Lung (tissue), 17 donors: ENCODE measurements at places on chromosomes 12 and 14.

GRCh38 chr14:65471038-65471878 is 58.7 kb downstream of the FUT8 start:
- DNase-seq: no peak

DNA sequence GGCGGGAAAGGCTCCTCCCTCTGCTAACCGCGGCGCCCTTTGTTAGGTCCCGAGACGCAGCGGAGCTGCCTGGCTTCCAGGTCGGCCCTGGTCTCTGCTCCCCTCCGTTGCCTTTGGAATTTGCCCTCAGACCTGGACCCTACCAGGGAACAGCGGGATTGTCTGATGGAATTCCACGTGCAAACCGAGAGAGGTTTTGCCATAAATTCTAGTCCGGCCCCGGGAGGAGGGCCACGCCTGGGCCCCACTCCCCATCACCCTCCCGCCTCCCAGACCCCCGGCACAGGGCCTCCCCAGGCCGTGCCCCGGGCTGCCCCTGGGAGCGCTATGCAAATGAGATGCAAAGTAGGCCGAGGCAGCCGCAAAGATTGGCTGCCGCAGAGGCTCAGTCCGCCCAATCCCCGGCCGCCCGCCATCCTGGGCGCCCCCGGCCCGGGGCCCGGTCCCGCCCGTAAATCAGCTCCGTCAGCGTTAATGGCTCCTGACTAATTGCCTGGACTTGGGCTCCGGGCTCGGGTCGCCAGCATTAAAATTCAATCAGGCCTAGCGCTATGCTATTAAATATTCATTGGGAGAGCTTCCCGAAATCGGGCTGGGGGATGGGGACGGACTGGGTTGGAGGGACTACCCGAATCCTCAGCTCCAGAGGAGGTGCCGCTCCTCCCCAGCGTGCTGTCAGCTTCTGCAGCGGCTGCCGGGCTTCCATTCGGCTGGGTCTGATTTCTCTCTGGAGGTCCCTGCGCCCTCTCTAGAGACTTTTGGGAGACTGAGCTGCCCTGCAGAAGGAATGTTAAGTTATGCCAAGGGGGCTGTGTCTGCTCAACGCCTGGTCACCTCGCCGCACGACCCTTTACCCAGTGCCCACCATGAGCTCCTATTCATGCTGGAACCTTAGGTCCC is 15.7 kb upstream of the FIGNL2 start:
- DNase-seq: peak; percentile 87

GRCh38 chr14:31400031-31400638 is 20.2 kb downstream of the HEATR5A start:
- no peak for DNase-seq

DNA sequence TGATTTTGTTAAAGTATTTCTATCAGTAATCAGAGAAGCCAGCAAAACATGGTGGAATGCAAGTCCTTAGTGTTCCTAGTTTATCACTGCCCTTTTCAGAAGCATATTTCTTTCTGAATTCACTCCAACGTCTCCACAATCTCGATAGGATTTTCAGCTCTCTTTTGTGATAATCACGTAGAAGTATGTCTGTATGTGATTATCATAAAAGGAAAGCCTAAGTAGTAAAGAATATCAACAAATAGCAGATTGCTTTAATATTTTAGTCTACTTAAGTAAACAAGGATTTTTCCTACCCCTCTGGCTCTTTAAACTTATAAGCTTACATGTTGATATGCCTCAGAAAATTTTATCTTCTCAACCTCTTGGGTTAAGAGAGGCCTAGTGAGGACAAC is 147.4 kb upstream of the NUDT4 start:
- DNase-seq: no peak

DNA sequence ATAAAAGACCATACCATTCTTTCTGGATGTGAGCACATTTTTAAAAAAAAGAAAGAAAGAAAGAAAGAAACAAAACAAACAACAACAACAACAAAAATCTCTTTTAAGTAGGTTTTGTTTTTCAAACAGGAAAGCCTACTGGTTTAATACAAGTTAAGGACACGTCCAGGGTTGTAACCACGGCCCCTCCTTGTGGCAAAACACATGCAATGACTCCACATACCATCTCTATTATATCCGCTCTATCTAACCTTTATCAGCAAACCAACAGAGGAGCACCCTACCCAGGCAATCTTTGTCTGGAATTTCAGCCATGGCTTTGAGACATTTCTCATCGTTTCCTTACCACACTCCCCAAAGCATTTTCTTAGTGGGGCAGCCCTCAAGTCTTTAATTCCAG is 360.5 kb upstream of the TMPO start:
- peak; percentile 82 for DNase-seq
